ENCODE measurements at places on chromosomes 2 and 18.

GRCh38 chr2:133424876-133425275 lies 143.4 kb downstream of the NCKAP5 start:
- DNase-seq = no peak

DNA sequence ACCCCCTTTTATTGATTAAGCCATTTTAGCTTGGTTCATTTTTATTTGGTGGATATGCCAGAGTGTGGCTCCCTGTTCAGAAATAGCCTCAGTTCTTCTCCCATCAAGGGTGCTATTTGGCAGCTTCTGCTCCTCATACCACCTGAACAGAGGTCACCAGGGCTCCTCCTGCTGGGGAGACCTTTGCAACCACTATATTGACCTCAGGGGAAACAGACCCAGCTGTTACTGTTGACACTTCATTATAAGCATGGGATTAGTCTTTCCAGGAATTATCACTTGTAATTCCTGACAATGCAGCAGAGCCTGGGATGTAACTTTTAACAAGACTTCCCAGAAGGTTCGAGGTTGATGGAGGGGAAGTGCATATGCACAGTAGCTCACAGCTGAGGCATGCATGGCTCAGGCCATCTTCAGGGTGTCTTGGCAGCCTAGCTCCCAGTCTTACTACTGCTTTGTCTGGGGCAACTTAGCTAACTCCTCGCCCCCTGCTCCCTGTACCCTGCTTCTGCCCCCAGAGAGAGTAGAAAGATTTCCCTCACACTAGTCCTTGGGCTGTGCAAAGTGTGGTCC lies 239.4 kb upstream of the SPRED2 start:
- DNase-seq = no peak

DNA sequence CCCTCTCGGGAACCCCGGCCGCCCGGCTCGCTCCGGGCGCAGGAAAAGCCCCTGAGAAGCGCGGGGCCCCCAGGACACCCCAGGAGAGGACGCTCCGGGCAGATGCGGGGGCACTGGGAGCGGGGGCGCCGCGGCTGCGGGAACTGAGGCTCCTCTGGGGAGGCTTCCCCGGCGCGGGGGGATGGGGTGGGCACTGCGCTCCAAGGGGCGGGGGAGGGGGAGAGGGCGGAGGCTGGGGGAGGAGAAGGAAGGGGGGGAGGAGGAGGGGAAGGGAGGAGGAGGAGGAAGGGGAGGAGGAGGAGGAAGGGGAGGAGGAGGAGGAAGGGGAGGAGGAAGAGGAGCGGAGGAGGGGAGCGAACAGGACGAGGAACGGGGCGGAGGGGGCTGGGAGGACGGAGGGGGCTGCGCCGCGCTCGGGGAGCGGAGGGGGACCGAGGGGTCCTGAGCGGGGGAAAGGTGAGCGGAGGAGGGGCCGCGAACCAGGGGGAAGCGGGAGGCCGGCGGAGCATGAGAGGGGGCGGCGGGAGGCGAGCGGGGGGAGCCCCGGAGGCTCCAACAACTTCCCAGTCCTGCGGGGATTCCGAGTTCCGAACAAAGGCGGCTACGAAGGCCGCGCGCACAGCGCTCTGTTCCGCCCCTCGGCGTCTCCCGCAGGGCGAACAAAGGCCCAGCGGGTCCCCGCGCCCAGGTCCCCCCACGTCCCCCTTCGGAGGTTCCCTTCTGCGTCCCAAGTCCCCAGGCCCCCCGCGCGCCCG lies 742 bp downstream of the PXDN start:
- DNase-seq = no peak

DNA sequence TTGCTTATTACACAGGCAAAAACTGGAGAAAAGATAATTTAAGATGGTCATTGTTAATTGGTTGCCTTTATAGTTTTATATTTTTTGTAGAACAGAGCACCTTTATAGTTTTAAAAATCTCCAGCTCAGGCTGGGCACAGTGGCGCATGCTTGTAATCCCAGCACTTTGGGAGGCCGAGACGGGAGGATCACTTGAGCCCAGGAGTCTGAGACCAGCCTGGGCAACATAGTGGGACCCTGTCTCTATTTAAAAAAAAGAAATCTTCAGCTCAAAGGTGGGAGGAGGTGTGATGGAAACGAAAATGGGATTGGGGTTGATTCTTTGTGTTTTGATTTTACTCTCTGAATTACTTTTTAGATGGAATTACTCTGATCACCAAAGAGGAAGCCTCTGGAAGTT lies 85.4 kb downstream of the XRCC5 start:
- no peak for DNase-seq

- no peak for DNase-seq
Observed at GRCh38 chr18:48896326-48896874, 54.4 kb downstream of the SMAD7 start.

DNA sequence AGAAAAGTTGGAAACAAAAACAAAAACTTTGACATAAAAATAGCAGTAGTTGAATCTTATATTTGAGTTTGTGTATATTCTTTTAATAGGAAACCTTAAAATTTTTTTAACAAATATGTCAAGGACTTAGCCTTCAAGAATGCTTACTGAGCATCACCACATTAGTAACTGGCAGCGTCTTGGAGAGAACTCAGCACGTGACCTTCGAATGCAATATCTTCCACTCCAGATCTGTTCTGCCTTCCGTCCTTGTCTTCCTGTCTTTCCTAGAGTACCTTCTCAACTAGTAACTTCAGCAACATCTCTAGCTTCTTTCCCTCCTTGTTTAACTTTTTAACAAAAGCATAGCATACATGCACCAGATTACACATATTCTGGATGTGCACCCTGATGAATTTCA lies 972 bp downstream of the RSAD2 start:
- DNase-seq = no peak

DNA sequence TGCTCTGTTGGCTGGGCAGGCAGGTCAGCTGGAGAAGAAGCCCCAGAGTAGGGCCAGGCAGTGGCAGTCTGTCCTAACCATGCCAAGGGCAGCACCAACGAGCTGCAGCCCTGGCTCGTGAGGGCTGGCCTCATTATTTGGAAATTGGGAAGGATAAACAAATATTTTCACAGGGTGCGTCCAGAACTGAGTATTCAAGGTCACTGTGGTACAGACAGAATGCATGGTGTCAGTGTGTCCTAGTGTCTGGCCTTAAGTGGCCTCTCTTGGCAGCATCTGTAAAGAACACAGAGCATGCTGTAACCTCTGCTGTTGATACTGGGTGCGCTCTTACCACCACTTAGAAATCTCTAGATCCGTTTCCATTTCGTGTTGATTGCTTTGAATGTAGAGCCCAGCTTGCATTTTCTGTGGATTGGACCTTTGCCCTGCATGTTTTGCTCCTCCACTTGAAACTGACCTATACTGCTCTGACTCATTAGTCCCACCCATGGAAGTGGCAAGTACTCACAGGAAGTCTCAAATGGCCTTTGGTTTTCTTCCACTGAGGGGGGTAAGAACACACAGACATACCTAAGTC lies 88.2 kb downstream of the GREB1L start:
- DNase-seq = no peak

DNA sequence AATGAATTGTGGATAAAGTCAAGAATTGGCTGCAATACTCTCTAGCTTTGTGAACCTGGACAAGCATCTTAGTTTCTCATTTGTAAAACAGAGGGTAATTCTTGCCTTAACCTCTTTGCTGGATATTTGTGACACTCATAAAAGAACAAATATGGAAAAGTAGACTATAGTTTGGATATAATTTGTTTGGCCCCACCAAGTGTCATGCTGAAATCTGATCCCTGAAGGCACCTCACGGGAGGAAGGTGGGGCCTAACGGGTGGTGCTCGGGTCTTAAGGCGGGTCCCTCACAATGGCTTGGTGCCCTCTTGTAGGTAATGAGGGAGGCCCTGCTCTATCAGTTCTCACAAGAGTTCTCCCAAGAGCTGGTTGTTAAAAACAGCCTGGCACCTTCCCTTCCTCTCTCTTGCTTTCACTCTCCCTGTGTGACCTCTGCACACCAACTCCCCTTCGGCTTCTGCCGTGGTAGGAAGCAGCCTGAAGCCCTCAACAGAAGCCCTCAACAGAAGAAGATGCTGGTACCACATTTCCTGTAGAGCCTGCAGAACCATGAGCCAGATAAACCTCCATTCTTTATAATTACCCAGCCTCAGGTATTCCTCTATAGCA lies 37.4 kb downstream of the ARL4C start:
- DNase-seq = no peak

- DNase-seq = no peak
Observed at GRCh38 chr2:9297807-9298206, 91.2 kb downstream of the ASAP2 start.

DNA sequence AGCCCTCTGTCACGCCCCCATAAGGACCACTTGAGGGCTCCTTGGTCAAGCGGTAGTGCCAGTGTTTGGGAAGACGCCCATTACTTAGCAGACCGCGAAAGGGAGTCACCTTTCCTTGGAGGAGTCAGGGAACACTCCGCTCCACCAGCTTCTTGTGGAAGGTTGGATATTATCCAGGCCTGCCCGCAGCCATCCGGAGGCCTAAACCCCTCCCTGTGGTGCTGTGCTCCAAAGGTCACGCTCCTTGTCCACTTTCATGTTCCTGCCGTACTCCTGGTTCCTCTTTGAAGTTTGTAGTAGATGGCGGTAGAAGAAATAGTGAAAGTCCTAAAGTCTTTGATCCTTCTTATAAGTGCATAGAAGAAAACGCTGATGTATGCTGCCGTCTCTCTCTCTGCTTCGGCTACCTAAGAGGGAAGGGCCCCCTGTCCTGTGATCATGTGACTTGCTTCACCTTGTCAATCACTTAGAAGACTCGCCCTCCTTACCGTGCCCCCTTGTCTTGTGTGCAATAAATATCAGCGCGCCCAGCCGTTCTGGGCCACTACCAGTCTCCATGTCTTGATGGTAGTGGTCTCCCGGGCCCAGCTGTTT lies 1.7 kb upstream of the CATIP start:
- DNase-seq = no peak

DNA sequence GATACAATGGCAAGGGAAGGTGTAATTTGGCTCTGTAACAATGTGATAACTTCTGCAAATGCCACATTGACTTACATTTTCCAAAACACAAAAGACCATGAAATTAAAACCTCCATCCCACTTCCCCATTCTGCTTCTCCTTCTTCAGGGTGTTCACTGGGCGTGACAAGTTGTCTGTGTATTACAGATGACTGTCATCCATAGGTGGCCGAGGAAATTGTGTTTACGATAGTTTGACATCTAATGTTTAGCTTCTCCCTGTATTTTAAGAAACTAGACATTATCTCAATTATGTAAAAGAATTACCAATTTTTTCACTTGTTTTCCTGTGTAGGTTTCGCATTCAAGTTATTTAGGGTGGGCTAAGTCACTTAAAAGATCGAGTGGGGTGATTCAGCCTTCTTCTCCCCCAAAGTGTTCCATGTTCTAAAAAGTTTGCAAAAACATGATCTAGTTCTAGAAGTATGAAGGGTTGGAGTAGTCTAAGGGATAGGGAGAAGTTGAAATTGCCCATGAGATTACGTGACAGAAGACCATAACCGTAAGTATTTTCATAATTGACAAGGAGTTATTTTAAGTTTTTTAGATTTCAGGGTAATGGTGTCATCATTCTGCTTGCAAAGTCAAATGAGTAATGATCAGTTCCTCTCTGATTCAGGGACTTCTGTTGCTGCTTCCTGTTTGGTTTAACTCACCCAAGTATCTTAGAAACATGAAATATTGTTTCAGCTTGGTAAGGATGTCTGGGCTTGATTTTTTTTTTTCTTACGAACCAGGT lies 25.2 kb upstream of the CYTIP start:
- DNase-seq = no peak

- DNase-seq = no peak
Observed at GRCh38 chr2:56656826-56657225, 473.0 kb downstream of the CCDC85A start.

DNA sequence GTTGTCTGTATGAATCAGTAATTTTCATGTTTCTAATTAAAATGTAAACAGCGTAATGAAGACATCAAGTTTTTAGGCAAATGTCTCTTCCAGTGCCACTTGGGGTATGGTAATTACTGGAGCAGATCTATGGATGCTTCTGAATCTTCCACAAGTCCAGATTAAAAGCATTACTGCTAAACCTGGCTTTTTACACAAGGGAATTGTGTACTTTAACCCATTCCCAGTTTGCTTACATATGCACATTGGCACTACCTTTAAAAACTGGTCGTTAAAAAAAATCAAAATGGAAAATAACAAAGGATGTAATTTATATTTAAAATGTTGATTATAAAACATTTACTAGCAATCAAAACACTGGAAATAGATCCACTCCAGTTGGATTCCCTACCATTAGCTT lies 19.7 kb downstream of the FIGN start:
- DNase-seq = no peak

DNA sequence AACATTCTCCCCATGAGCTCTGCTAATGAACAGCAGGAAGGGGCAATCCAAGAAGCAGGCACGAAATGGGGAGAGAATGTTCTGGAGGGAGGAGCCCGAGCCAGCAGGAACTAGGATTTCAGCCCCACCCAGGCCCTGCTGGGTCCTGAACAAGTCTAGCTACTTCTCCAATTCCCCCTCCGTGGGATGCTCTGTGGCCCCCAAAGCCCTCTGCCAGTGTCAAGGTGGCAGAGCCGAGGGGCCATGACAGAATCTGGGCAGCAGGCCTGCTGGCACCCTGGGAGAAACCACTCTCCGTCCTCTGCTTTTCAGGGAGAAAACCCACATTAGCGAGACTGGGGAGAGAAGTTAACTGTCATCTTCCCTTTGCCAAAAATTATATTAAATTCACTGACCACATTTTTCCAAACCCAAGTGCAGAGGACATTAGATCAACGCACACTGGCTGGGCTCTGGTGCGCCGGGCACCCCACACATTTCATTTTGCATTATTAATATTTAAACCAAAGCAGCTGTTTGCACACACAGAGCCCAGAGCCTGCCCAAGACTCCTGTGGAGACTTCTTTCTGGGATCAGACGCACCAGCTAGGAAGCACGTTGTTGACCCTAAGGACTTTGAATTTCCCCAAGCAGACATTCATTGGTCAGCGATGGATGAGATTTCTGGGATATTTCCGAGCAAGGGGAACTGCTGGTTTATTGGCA lies 80.2 kb upstream of the PKDCC start:
- DNase-seq = no peak

DNA sequence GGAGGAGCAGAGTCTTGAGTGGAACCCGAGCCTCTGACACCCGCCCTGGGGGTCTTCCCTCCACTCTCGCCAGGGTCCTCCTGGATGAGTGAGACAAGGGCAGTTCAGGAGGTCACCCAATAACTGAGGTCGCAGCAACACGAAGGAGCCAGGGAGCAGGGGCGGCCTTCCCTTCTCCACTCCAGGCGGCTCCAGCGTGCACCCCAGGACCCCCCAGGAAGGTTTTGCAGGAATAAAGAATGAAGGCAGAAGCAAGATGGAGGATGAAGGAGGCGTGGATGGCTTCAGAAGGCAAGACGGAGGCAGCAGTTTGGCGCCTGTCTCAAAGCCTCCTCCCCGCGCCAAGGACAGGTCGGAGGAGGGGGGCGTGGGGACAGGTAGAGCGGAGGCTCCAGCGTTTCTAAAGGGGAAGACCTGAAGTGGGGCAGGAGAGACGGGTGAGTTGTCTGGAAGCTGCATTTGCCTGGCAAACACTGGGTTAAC lies 579 bp upstream of the ITM2C start:
- DNase-seq = no peak
